ELF-1 (cell line): ENCODE measurements at places on chromosomes 7 and 10.

DNA sequence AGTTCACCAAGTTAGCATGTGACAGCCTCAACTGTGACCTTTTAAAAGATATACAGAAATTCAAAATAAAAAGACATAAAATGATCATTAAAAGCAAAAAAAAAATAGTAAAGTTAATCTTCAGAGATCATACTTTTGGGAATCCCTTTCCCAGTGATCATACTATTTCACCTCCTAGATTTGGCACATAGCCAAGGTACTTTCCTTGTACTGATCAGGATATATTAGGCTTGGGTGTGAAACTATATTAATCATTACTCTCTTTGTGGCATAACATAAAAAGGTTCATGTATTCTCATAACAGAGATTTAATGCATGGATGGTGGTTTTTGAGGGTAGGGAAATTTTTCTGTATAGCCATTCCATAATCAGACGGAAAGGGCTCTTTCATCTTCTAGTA, 109.6 kb upstream of the ZWINT start:
- DNase-seq: no peak

GRCh38 chr7:78702770-78703169, 750.7 kb downstream of the MAGI2 start:
- no peak for DNase-seq

- DNase-seq: no peak
Observed at GRCh38 chr10:78831461-78831860, 237.3 kb upstream of the ZMIZ1 start.

DNA sequence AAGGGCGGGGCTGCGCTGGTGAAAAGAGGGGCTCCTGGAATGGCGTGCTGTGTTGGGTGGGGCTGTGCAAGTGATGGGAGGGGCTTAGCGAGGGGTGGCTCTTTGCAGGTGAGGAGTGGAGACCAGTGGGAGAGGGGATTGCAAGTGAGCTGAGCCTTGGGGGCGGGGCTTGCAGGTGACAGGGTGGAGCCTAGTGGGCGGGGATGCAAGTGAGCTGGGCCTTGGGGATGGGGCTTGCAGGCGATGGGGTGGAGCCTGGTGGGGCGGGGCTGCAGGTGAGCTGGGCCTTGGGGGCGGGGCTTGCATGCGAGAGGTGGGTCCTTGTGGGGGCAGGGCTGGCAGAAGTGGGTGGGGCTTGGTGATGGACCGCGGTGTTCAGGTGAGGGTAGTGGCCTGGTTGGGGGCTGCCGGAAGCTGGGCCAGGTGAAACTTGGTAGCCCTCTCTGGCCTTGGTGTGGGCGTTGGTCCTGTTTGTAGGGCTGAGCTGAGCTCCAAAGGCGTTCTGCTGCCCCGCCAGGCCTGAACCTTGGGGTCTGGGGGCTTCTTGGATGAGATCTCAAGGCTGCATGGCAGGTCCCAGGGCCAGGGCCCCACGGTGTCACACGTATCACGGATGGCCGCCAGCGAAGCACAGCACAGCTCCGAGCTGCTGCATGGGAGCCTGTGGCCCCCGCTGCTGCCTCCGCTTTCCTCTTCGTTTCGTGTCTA, 743 bp upstream of the PITRM1 start:
- DNase-seq: peak; percentile 99

GRCh38 chr10:102157224-102157623, 5.0 kb downstream of the NOLC1 start:
- DNase-seq: no peak

- DNase-seq: no peak
Observed at GRCh38 chr10:103557455-103557854, 64.0 kb downstream of the NEURL1 start.

DNA sequence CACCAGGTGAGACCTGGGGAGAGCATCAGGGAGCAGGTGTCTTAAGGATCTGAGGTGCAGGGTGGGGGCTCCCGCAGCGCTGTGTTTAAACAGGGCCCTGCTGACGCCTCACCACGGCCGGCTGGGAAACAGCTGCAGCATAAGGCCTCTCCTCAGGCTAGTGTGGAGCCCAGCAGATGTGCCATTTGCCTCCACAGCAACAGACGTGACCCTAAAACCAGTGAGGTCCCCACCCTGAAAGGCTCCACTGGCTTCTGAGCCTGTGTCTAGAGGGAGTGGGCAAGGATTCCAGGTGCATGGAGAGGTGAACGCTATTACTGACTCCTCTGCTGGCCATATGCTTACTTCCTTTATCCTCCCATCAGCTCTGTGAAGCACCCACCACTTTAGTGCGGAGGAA, 47.8 kb downstream of the SYPL1 start:
- no peak for DNase-seq

DNA sequence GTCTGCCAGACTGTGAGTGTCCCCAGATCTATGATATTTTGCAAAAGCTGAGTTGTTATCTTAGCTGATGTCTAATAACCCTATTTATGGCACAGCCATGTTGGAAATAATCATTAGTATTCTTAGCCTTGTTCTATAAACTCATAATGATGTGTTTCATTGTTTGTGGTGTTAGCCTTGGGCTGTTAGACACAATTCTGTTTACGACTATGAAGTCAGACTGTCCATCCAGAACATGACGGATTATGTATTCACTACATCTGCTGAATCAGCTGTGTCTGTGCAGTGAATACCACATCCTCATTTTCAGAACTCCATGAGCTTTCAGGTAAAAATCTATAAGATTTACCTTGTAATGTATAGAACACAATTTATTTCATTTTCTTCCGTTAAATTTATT, 577.1 kb downstream of the NRG3 start:
- no peak for DNase-seq

- no peak for DNase-seq
Observed at GRCh38 chr7:140215281-140215680, 38.5 kb upstream of the KDM7A start.

DNA sequence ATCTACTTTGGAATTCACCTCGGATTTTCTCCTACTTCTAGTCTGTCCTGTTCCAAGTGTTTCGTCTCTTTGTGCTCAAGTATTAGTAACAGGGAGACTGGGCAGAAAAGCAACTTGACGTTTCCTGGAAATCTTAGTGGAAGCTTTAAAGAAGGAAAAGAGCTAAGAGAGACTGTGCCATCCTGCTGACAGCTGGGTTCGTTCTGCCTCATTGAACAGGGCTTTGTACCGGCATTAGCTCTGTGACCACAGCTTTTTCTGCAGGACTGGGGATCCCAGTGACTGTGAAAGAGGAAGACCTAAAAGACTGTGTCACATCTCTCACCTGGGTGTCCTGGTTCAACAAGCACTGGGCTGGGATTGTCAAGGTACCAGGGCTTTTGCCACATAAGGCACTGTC, 70.8 kb upstream of the CDCA7L start:
- DNase-seq: no peak

- DNase-seq: peak; percentile 57
Observed at GRCh38 chr10:79132681-79133381, 64.1 kb downstream of the ZMIZ1 start.

GRCh38 chr7:34073676-34074075, 168.3 kb downstream of the BMPER start:
- DNase-seq: no peak

DNA sequence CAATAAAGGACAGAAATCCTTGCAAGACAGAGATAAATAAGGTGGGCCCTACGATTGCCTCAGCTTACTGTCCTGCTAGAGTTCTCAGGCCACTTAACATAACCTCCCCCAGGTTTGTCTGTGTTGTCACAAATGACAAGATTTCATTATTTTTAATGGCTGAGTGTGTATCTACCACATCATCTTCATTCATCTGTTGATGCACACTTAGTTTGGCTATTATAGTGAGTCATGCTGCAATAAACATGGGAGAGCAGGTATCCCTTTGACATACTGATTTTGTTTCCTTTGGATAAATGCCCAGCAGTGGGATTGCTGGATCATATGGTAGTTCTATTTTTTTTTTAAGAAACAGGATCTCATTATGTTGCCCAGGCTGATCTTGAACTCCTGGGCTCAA, 60.6 kb downstream of the PRTFDC1 start:
- no peak for DNase-seq

GRCh38 chr7:152869677-152870051, 110.1 kb downstream of the ACTR3B start:
- DNase-seq: no peak

GRCh38 chr10:22552888-22553378, 161.4 kb downstream of the PIP4K2A start:
- DNase-seq: peak; percentile 34

DNA sequence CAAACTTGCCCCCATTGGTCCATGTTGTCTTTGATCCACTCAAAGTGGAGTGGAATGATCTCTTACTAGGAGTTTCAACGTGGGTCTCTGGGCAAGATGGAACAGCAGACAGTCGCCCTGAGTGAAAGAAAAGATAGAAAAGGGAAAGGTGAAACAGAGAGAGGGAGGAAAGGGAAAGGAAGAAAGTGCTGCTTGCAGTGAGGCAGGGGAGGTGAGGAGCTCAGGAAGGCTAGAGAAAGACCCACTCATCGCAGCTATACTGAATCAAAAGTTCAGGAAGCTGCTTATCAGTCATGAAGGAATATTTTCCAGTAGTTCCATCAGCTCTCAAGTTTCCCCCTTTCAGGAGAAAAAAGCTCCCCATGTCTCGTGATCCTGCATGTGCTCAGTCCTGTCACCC, 86.9 kb downstream of the ZNF467 start:
- DNase-seq: no peak

DNA sequence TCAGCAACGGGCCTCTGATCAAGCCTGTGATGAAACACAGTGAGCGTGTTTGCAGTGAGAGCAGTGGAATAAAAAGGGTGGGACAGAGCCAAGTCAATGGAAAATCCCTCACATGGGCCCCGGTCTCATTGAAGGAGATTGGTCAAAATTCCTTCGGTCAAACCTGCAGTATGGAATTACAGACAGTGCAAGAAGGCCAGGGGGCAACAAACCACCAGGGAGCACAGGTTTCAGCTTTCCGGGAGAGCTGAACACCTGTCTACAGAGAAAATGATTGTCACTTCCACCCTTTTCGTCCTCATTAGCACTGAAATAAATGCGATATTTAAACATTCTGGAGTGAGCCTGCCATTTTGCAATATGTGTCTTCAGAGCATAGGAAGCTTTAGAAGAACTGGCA, 92.9 kb downstream of the GPR26 start:
- DNase-seq: no peak

- no peak for DNase-seq
Observed at GRCh38 chr7:21867226-21867625, 78.5 kb downstream of the CDCA7L start.

- no peak for DNase-seq
Observed at GRCh38 chr10:99784016-99784726, 1.7 kb downstream of the ABCC2 start.
